ENCODE measurements at places on chromosomes 12 and 14. TPM values are rescaled to one million over a fixed set of nuclear protein-coding genes. Genes with fewer than 3 reads are reported as not detected.

A2M gene
- 426 TPM for polyA plus RNA-seq

LUM gene
- polyA plus RNA-seq: 1,853 TPM

ASB2 gene
- 0.32 TPM for polyA plus RNA-seq

ABCD2 gene
- not detected for polyA plus RNA-seq

SERPINA10 gene
- polyA plus RNA-seq: 4.5 TPM

DNA sequence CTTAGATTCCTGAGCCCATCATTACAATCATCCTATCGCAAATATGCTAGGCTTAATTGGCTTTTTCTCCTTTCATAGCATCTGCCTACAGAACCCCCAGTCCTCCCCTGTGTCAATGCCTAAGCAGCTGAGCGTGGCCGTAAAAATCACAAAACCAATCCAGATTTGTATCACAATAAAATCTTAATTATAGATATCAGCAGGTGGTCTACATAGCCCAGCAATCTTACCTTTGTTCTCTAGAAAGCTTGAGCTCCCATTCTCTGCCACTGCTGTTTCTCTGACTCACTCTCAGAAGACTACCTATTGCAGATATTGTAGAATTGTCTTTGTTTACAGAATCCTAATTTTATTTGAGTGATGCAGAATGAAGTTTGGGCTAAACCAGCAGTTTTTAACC, 37.9 kb upstream of the PPM1A start:
- DNase-seq: no peak

DNA sequence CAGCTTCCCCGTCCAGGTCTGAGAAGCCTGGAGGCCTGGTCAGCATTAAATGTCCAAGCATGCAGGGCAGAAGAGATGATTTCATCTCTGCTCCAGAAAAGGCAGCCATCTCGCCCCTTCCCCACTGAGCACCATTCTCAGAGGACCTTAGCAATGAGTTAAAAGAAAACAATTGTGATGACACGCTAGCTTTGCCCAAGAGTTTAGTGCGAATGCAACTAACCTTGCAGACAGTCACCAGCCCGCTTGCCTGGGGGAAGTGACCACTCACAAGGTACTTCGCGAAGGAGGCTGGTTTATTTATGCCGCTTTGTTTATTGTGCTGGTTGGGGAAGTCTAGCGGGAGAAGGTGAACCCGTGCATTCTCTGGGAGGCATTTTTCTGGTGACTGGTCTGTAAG, 170.7 kb downstream of the RBM19 start:
- no peak for DNase-seq

- DNase-seq: no peak
Observed at GRCh38 chr12:105992849-105993740, 145.7 kb downstream of the NUAK1 start.

- no peak for DNase-seq
Observed at GRCh38 chr12:62599854-62600437, 133.3 kb downstream of the MON2 start.

DNA sequence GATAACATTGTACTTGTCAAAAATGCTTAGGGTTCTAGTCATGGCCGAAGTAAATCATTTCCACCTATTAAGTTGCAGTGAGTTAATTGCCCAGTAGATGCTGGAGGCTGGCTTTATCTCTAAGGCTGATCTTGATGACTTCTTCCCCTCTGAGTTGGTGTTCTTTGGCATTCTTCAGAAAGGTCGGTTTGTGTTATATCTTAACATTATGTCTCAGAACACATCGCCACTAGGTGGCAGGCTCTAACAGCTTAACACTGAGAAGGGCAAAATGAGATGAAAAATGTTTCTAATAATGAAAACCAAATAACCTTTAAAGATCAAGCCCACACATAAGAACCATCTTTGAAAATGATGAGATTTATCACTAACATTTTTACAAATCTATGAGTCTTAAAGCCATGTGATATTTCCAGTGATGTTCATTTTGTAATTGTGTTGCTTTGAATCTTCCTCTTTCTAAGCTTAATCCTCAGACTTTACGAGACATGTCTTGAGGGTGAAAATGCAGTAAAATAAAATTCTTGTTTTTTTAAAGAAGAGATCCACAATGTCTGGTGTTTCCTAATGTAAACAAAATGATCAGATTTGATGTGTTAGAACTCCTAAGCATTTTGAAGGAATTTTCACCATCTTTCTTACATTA, 28.6 kb downstream of the SUDS3 start:
- DNase-seq: peak; percentile 82

- DNase-seq: no peak
Observed at GRCh38 chr14:66708267-66708666, 200.3 kb downstream of the GPHN start.

- DNase-seq: no peak
Observed at GRCh38 chr12:52324153-52324444, 2.9 kb upstream of the KRT83 start.

DNA sequence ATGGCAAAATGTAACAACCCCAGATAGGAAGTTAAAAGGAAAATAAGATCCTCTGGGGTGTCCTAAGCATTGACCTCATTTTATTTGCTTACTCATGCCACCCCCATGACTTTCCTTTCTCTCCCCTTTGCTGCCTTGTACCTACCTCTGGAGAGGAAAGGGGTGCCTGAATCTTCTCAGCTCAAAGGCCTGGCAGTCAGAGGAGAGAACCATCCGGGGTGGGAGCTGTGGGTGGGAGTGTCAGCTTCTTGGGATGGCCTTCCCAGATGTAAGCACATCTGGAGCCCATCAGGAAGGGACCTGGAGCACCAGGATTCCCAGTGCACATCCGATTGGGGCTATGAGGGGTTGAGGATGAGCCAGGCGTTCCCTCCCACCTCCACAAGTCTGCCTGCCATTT, 5.2 kb upstream of the ITGA5 start:
- DNase-seq: no peak

DNA sequence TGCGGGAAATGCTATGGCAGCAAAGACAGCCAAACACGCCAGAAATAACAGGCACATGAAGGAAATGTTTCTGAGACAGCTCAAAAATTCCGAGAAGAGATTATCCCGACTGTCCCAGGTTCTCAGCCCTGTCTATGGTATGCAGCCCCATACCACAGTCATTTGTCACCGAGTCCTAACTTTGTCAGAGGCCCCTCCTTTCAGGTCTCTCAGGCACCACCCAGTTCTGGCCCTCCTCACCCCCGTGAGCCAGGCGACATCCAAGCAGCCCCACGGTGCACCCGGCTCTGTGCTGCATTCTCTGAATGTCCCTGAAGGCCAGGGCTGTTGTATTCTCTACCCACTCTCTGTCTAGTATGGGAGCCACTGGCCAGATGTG, 24.0 kb downstream of the SSH1 start:
- peak; percentile 57 for DNase-seq

GRCh38 chr14:41785696-41786095, 179.0 kb downstream of the LRFN5 start:
- no peak for DNase-seq

- DNase-seq: peak; percentile 85
Observed at GRCh38 chr12:57521525-57522010, 1.1 kb upstream of the MBD6 start.

Data from hepatocyte (in vitro differentiated cells).